Esophagus muscularis mucosa (tissue), 4 donors: ENCODE measurements at places on chromosomes 2 and 18. TPM values are rescaled to one million over a fixed set of nuclear protein-coding genes. Genes with fewer than 3 reads are reported as not detected.

GRCh38 chr2:240404174-240404852 is 31.1 kb upstream of the GPC1 start:
- no peak overlapping the region for H3K27ac ChIP-seq
- peaks cover 19% of the 10 kb centered on the region for H3K27me3 ChIP-seq
- no peaks in the 10 kb centered on the region for H3K36me3 ChIP-seq
- no peak for DNase-seq
- no peak overlapping the region for H3K4me3 ChIP-seq

DSG4 gene
- not detected for total RNA-seq

DNA sequence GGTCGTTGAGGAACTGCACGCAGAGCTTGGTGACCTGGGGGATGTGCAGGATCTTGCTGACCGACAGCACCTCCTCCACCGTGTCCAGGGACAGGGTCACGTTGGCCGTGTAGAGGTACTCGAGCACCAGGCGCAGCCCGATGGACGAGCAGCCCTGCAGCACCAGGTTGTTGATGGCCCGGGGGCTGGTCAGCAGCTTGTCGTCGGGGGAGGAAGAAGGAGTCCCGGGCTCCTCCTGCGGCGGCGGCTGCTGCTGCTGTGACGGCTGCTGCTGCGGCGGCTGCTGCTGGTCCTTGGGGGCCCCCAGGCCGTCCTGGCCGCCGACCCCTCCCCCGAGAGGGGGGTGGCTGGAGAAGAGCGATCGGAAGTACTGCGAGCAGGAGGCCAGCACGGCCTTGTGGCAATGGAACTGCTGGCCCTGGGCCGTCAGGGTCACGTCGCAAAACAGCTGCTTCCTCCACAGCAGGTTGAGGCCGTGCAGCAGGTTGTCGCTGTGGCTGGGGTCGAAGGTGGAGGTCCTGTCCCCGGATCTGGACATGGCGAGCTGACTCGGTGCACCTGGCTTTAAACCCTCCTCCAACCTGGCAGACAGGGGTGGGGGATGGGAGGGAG is 2.7 kb downstream of the KLHL14 start:
- DNase-seq, result no peak
- peak overlapping the region; percentile 60 for H3K4me3 ChIP-seq
- H3K27me3 ChIP-seq, result peaks cover 58% of the 10 kb centered on the region
- H3K4me1 ChIP-seq, result peaks cover 31% of the 10 kb centered on the region
- no peaks in the 10 kb centered on the region for H3K36me3 ChIP-seq
- no peak overlapping the region for H3K27ac ChIP-seq

RGPD8 gene
- 24.5 TPM for total RNA-seq

DNA sequence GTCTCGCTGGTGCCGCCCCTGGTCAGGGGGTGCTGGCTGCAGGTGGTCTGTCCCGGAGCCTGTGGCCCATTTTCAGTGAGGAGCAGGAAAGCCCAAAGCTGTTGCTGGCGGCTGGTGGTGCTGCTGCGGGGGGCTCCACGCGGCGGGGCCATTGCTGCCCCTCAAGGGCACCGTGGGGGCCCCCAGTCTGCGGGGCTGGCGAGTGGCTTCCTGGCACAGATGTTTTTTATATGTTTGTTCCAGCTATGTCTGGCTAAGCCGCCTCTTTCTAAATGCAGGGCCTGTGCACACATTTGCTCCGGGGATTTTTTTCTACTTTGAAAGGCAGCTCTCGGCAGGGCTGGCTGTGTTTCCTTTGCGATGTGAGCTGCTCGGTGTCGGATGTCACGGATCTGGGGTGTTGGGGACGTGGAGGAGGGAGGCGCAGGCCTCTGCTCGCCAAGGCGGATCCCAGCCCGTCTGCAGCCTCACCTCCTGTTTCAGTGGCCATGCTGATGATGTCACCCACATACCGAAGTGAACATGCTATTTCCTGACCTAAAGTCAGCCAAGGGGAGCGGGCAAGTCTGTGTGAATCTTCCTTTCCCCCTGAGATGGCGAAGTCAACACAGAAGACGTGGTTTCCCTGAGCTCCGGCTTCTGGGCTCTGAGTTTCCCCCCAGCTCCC is 112.0 kb upstream of the CTDP1 start:
- no peak overlapping the region for H3K4me3 ChIP-seq
- no peaks in the 10 kb centered on the region for H3K36me3 ChIP-seq
- H3K4me1 ChIP-seq, result peaks cover 8% of the 10 kb centered on the region
- DNase-seq, result no peak

GRCh38 chr2:102103992-102104871 is 38.3 kb upstream of the IL1R1 start:
- no peaks in the 10 kb centered on the region for H3K36me3 ChIP-seq
- DNase-seq, result peak; percentile 96
- H3K4me1 ChIP-seq, result peaks cover 32% of the 10 kb centered on the region
- peak overlapping the region; percentile 73 for H3K27ac ChIP-seq

- H3K36me3 ChIP-seq, result no peaks in the 10 kb centered on the region
- no peak overlapping the region for H3K27ac ChIP-seq
- DNase-seq, result no peak
- no peak overlapping the region for H3K4me3 ChIP-seq
- H3K27me3 ChIP-seq, result no peaks in the 10 kb centered on the region
Observed at GRCh38 chr2:120257522-120257921, 4.9 kb downstream of the RALB start.

DNA sequence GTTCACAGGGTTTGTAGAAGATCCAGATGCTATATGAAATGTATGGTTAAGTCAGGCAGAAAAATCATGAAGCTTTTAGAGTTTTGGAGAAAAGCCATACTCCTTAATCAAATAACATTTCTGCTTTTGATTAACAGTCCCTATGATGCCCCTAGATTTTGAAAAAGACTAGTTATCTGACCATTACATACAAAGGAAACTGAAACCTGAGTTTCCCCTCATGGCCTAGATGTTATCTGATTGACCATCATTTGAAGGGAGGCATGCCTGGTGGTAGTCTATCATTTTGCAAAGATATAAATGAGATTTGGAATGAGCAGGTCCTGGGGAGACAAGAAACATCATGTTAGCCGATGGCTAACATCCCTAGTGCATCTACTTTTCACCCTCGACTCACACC is 704.3 kb upstream of the FSHR start:
- DNase-seq, result no peak
- no peaks in the 10 kb centered on the region for H3K27me3 ChIP-seq
- no peak overlapping the region for H3K4me3 ChIP-seq
- H3K27ac ChIP-seq, result no peak overlapping the region
- H3K4me1 ChIP-seq, result peaks cover 11% of the 10 kb centered on the region

IL36RN gene
- not detected for total RNA-seq

GRCh38 chr2:211228559-211228958 is 672.2 kb downstream of the CPS1 start:
- H3K4me3 ChIP-seq, result no peak overlapping the region
- no peaks in the 10 kb centered on the region for H3K27me3 ChIP-seq
- no peaks in the 10 kb centered on the region for H3K4me1 ChIP-seq
- no peaks in the 10 kb centered on the region for H3K36me3 ChIP-seq

- H3K36me3 ChIP-seq, result no peaks in the 10 kb centered on the region
- peaks cover 34% of the 10 kb centered on the region for H3K4me1 ChIP-seq
- DNase-seq, result no peak
- peak overlapping the region; percentile 81 for H3K4me3 ChIP-seq
Observed at GRCh38 chr2:191245869-191246531, 796 bp downstream of the MYO1B start.

CYP27A1 gene
- total RNA-seq, result 24.8 TPM

SNORC gene
- 0.45 TPM for total RNA-seq

CYRIA gene
- 10.8 TPM for total RNA-seq

DNA sequence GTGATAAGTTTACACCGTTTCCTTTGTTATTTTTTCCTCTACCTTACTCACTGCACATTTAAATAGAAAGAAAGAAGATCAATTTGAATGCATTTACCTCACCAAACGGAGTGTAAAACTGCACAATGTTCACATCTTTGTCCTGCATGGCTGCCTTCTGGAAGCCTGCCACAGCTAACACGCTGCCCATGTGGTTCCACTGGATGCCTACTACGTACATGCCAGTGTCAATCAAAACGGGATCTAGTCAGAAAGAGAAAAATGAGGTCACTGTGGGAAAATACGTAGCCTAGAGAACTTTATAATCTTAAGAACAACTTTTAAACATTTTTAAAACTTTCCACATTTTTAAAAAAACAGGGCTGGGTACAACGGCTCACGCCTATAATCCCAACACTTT is 16.4 kb downstream of the WDR35 start:
- no peak overlapping the region for H3K27ac ChIP-seq
- H3K27me3 ChIP-seq, result no peaks in the 10 kb centered on the region
- no peak for DNase-seq
- H3K4me1 ChIP-seq, result no peaks in the 10 kb centered on the region
- H3K4me3 ChIP-seq, result no peak overlapping the region
- H3K36me3 ChIP-seq, result peaks cover 42% of the 10 kb centered on the region
